ENCODE measurements at places on chromosomes 16 and 17.

DNA sequence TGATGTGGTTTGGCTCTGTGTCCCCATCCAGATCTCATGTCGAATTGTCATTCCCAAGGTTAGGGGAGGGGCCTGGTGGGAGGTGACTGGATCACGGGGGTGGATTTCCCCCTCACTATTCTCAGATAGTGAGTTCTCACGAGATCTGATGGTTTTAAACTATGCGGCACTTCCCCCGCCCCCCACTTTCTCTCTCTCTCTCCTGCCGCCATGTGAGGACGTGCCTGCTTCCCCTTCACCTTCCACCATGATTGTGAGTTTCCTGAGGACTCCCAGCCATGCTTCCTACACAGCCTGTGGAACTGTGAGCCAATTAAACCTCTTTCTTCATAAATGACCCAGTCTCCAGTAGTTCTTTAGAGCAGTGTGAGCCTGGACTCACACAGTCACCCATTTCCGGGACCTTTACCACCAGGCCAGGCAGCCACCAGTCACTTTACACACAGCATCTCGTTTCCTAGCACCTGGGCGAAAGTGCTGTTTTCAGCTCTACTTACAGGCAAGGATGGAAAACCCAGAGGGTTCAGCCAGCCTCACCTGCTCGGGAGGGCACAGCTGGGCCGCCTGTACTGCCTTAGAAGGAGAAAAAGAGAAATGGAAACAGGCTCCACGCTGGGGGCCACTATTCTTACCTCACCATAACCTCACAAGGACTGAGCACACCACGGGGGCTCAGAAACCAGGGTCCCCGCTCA, 13.8 kb upstream of the ZC3H18 start:
- DNase-seq, result no peak

DNA sequence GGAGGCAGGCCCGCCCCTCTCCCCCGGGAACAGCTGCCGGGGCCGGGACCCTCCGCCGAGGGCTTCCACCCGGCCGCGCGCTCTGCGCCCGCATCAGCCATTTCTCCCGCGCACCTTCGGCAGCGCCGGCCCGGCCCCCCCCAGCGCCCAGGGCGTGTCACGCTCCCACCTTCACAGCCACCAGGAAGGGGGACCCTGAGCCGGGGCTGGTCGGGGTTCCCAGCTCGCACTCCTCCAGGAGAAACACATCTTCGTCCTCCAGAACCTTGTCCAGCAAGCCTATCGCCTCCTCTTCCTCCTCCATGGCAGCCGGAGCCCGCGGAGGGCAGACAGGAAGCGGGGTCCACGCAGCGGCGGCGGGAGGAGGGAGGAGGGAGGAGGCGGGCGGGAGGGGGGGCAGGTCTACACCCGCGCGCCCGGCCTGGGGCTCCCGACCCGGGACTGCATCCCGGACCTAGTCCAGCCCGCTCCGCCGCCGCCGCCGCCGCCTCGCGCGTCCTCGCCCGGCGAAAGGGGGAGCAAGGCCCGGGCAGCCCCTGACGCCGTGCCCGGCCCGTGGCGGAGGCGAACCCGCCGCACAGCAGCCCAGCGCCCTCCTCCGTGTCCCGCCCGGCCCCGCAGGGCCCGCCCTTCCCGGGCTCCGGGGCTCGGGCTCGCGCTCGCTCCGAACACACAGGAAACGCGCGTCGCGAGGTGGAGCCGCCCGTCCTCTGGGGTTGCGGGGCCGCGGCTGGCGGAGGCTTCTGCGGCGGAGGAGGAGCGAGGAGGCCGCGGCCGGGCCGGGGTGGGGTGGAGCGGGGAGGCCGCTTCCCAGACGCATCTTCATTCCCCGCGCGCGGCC, 70.8 kb downstream of the ABR start:
- DNase-seq, result no peak

- no peak for DNase-seq
Observed at GRCh38 chr17:42850954-42851353, at the start of gene AOC3. Gene AOC3 (plus strand): TSS chr17:42851199. CDS start chr17:42851344, 145 bp downstream.

DNA sequence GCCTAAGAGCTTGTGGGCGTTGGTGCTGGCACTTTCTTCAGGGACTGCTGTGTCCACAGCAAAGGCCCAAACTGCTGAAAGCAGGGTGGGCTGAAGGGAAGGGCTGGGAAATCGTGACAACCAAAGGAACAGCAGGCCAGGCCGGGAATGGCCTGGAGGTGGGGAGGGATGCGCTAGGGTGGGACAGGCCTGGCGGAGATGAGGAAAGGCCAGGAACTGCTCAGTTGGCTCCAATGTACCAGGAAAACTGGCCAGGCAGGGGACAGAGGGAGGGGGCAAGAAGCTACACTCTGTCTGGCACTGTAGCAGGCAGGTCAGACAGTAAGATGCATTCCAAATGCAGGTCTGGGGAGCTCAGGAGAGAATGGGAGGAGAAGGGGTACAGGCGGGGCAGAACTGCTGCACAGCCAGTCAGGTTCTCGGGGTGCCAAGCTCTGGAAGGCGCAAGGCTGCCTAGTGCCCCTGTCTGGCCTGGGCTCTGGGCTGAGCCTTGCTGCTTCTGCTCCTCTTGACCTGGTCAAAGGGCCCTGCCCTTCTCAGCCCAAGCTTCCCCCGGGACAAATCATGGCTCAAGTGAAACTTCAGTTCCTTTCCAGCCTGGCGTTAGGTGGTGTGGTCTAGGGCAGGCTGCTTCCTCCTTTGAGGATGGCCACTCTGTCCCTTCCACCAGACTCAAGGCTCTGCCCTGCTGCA, 7.3 kb downstream of the PNMT start:
- DNase-seq, result no peak

DNA sequence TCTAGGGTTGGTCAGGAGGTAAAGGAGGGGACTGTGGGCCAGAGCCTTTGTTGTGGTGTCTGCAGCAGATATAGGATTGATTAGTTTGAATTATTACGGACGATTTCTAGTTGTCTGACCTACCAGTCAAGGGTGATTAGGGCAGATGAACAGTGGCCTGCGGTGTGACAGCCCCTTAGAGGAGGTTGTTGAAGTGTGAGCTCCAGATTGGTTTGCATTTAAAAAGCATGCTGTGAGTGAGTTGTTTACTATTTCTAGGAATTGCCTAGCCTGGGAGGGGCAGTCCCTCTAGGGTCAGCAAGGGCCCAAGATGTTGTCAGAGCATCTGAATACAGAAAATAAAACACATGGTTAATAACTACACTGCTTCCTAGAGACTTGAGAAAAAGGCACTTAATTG, 108.8 kb downstream of the ARHGAP44 start:
- no peak for DNase-seq

GRCh38 chr17:16417896-16418684, 2.7 kb downstream of the TRPV2 start:
- no peak for DNase-seq

DNA sequence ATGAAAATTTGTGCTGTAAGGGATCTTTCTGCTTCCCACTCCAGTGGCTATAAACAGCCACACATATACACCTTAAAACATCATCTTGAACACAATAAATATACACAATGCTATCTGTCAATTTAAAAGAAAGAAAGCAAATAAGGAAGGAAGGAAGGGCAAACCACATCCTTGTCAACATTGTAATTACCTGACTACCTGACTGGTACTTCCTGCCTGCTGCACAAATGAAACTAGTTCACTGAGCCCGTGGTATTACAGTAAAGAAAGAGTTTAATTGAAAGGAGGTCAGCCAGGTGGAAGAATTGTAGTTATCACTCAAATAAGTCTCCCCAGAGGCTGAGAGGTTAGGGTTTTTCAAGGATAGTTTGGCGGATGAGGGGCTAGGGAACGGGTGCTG, 344.4 kb upstream of the ASIC2 start:
- no peak for DNase-seq

GRCh38 chr16:47043200-47043599, 69.7 kb upstream of the DNAJA2 start:
- DNase-seq, result no peak

DNA sequence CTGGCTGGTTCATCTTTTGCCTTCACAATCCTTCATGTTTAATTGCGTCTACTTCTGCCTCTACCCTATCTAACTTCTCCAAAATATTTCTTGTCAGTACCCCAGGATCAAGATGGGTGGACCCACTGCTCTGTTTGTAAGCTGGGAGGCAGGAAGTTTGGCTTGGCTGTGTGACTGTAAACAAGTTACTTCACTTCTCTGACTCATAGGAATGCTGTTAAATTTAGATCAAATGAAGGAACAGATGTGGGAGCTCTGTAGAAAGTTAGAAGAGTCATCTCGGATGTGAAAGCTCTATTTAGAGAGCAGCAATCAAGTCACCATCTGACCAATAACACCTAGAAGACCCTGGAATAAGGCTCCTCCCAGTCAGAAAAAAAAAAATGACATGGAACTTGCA, 55.2 kb upstream of the MRTFB start:
- DNase-seq, result no peak

DNA sequence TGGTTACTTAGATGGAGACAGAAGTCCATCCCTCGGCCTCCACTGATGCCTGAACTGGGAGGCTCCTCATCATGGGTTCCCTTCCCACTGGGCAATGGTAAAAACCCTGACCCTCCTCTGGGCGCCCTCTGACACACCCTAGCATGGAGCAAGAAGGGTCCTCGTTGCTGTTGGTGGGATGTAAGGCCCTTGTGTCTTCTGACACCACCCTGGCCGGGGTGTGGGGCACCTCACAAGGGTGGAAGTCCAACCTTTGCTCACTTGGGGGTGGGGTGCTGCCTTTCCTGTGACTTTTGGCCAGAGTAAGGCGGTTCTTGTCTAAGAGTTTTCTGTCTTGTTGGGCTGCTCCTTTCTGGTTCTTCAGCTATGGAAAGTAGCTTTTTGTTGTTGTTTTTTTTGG, 28.7 kb downstream of the MPRIP start:
- DNase-seq, result no peak

DNA sequence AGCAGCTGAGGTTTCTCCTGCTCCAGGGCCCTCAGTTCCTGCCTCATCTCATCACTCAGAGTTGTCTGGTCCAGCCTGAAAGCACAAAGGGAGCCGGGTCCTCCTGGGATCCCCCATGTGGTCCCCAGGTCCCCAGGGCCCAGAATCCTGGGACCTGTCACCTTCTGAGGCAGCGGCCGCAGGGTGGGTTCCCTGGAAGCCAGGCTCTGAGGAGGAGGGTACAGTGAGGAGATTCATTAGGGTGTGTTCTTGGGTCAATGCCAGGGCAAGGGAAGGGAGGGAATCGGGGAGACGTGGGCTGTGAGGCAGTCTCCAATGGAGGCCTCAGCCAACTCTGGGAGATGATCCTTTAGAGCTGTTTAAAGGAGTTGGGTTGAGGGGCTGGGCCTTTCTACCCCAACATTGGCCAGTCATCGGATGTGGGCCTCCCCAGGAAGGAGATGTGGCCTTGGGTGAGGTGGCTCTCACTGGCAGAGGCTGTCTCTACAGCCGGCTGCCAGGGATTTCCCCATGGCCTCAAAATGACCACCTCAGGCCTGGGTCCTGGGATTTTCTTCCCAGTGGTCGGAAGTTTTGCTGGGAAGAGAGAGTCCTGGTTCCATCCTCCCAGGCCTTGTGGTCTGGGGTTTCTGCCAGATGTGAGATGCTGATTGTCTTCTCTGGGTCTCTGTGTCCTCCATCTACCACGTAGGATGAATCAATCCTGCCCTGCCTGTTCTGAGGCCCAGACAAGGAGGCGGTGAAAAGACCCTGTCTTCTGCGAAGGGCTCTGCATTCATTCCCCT, 47.3 kb downstream of the NLRP1 start:
- DNase-seq, result no peak

GRCh38 chr17:81928544-81929252, 1.2 kb upstream of the MAFG start:
- DNase-seq, result no peak

GRCh38 chr17:37745801-37746426, 1.1 kb upstream of the HNF1B start:
- no peak for DNase-seq

DNA sequence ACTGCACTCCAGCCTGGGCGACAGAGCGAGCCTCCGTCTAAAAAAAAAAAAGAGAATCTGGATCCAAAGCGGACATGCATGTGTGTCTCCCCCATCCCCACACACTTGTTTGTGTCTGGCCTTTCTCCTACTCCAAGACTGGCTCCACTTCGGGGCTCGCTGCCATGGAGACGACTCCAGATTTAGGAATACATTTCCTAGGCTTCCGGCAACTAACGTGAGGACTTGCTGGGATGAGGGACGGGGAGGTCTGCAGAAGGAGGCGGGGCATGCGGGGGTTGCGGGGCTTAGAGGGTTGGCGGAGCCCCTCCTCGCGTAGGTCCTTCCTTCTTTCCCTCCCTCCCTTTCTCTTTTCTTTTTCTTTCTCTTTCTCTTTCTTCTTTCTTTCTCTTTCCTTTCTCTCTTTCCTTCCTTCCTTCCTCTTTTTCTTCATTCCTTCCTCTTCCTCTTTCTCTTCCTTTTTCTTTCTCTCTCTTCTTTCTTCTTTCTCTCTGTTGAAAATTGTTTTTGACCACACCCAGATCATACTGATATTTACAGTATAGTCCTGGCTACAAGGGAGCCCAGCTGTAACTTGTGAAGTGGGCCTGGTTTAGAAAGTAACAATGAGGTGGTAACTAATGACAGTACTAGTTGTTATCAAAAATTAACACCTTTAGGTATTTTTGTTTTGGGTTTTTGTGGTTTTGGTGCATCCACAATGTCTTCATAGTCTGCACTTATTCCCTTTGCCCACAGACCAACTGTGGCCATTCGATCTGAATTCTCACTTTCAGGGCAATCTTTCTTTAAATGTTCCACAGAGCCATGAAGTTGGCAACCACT, 25.2 kb downstream of the MIS12 start:
- DNase-seq, result no peak

- DNase-seq, result no peak
Observed at GRCh38 chr17:56119936-56120335, 33.3 kb upstream of the ANKFN1 start.

- no peak for DNase-seq
Observed at GRCh38 chr17:49963626-49964302, 5.2 kb upstream of the DLX4 start.

DNA sequence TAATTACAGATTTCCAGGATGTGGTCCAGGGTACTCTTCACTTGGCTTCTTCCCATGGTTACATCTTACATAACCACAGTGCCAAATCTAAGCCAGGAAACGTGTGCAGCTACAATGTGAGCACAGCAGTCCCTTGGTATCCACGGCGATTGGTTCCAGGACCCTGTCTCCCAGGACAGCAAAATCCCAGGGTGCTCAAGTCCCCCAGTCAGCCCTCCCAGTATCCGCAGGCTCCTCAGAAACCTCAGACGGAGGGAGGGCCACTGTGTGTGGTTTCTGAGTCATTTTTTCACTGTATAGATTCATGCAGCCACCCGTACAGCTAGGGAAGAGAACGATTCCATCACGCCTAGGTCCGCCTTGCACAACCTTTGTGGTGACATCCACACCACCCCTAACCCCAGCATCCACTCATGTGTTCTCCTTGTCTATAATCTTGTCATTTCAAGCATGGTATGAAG, 11.1 kb upstream of the ATP2C2 start:
- no peak for DNase-seq
